ENCODE measurements at places on chromosomes 11 and 22. TPM values are rescaled to one million over a fixed set of nuclear protein-coding genes. Genes with fewer than 3 reads are reported as not detected.

The DMC1 gene
- total RNA-seq, result under 0.01 TPM

The FREY1 gene
- not detected for total RNA-seq

The TSSK2 gene
- not detected for total RNA-seq

The DUSP8 gene
- 0.72 TPM for total RNA-seq

The RNF141 gene
- total RNA-seq, result 24.8 TPM

The SLC6A5 gene
- not detected for total RNA-seq

The SLC25A18 gene
- 0.16 TPM for total RNA-seq

The DRAP1 gene
- 122 TPM for total RNA-seq

The DCDC1 gene
- not detected for total RNA-seq

The BRD1 gene
- 21.3 TPM for total RNA-seq

The HEPHL1 gene
- total RNA-seq, result under 0.01 TPM

The ARHGAP42 gene
- total RNA-seq, result 5.5 TPM

The MMP11 gene
- total RNA-seq, result 6.8 TPM

The ANO1 gene
- not detected for total RNA-seq

The APOL4 gene
- not detected for total RNA-seq

The PNPLA5 gene
- total RNA-seq, result not detected

The SLC3A2 gene
- total RNA-seq, result 153 TPM

The CD81 gene
- total RNA-seq, result 362 TPM

The GAL3ST3 gene
- total RNA-seq, result not detected

The P2RX6 gene
- 3.6 TPM for total RNA-seq

The TRIM6 gene
- 0.72 TPM for total RNA-seq

The BARX2 gene
- total RNA-seq, result not detected

The C1QTNF4 gene
- total RNA-seq, result 0.90 TPM

The FAM181B gene
- total RNA-seq, result 0.18 TPM

The SLC5A4 gene
- not detected for total RNA-seq

The PKDREJ gene
- total RNA-seq, result not detected

The GDPD5 gene
- total RNA-seq, result 5.8 TPM

The PATE2 gene
- not detected for total RNA-seq

The ARRB1 gene
- 31.6 TPM for total RNA-seq

The TRPM5 gene
- total RNA-seq, result not detected

The ANO9 gene
- not detected for total RNA-seq

The GAB4 gene
- total RNA-seq, result not detected

The BAIAP2L2 gene
- total RNA-seq, result 2.4 TPM

The OLFML1 gene
- 5.6 TPM for total RNA-seq

The SPTBN2 gene
- total RNA-seq, result 0.16 TPM

The SLC25A45 gene
- total RNA-seq, result 2.0 TPM
